ENCODE measurements at places on chromosomes 11 and 22.

GRCh38 chr22:35476341-35476740 is 64.3 kb upstream of the RASD2 start:
- DNase-seq: no peak

GRCh38 chr11:106619320-106619990 is 398.8 kb downstream of the GUCY1A2 start:
- no peak for DNase-seq

GRCh38 chr11:115198321-115198741 is 305.9 kb downstream of the CADM1 start:
- no peak for DNase-seq

DNA sequence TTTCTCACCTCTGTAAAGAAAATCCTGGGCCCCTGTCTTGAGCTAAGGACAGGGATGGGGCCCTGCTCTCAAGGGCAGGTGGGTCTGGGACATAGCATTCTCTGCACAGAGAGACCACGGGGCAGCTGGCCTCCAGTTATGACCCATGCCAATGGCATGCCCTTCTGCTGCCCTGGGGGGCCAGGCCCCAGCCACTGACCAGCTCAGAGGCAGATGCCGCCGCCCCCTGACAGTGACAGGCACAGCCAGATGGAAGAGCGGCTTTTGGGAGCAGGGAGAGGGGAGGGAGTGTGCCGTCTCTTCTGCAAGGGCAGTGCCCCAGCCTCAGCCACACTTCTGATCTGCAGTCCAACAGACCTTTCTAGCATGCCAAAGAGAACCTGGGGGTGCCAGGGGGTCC is 114.8 kb upstream of the NAV2 start:
- DNase-seq: no peak

- DNase-seq: no peak
Observed at GRCh38 chr11:115707180-115707905, 203.1 kb upstream of the CADM1 start.

Data from activated T-helper 1 cell treated with anti-CD3 and anti-CD28 coated beads, Interleukin-2, amount 50 U/mL, for 16 hours (primary cell).